ENCODE measurements at places on chromosomes 6 and 20. TPM values are rescaled to one million over a fixed set of nuclear protein-coding genes. Genes with fewer than 3 reads are reported as not detected.
A peak's percentile ranks its signal among the peaks of the same experiment; 100 is the strongest.

OGFR gene
- total RNA-seq, result 83.1 TPM

GRCh38 chr6:12947967-12948366 is 231.4 kb downstream of the PHACTR1 start:
- no peak for DNase-seq
- no peak overlapping the region for H3K4me3 ChIP-seq
- no peaks in the 10 kb centered on the region for H3K27me3 ChIP-seq
- H3K4me1 ChIP-seq, result peaks cover 8% of the 10 kb centered on the region
- no peaks in the 10 kb centered on the region for H3K36me3 ChIP-seq

- DNase-seq, result no peak
- no peak overlapping the region for H3K4me3 ChIP-seq
- no peak overlapping the region for H3K27ac ChIP-seq
- H3K27me3 ChIP-seq, result peaks cover 97% of the 10 kb centered on the region
- H3K36me3 ChIP-seq, result no peaks in the 10 kb centered on the region
Observed at GRCh38 chr6:41408576-41408975, 73.2 kb downstream of the NCR2 start.

DNA sequence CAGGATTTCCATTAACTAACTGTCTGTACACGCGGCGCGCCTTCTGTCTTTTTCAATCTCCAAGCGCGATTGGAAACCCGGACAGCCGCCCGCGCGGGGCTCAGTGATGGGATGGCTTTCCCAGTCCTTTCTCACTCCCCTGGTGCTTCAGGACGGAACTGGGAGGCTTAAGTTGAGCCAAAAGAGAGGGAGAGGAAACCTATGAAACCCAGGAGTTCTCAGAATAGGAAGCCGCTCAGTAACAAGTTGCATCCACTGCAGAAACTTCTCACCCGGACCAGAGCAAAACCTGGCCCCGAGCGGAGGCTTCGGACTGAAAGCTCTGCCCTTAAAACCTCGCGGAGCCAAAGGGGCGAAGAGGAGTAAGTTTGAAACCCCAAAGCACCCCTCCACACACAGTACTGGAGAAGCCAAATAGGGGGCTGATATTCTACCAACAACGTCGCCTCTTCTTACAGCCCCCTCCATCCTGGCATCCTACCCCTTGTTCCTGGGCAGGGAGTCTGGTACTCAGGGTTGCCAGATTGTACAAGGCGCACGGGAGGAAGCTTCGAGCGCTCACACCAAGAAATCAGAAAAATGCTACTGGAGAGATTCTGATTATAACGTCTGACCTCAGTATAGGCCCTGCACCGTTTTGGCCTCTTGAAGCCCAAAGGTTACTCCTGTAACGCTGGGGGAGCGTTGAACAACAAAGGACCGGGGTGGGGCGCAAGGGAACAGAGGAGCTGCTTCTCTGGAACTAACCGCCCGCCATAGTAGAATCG is 906 bp upstream of the COL12A1 start:
- H3K36me3 ChIP-seq, result no peaks in the 10 kb centered on the region
- peaks cover 77% of the 10 kb centered on the region for H3K27me3 ChIP-seq
- H3K27ac ChIP-seq, result no peak overlapping the region
- DNase-seq, result peak; percentile 64
- peak overlapping the region; percentile 17 for H3K4me3 ChIP-seq
- peaks cover 2% of the 10 kb centered on the region for H3K4me1 ChIP-seq

- H3K4me1 ChIP-seq, result peaks cover 4% of the 10 kb centered on the region
- no peak for DNase-seq
- no peaks in the 10 kb centered on the region for H3K27me3 ChIP-seq
- H3K36me3 ChIP-seq, result no peaks in the 10 kb centered on the region
- peak overlapping the region; percentile 54 for H3K4me3 ChIP-seq
- peak overlapping the region; percentile 87 for H3K27ac ChIP-seq
Observed at GRCh38 chr6:144285548-144285797, 338 bp downstream of the UTRN start.

DNA sequence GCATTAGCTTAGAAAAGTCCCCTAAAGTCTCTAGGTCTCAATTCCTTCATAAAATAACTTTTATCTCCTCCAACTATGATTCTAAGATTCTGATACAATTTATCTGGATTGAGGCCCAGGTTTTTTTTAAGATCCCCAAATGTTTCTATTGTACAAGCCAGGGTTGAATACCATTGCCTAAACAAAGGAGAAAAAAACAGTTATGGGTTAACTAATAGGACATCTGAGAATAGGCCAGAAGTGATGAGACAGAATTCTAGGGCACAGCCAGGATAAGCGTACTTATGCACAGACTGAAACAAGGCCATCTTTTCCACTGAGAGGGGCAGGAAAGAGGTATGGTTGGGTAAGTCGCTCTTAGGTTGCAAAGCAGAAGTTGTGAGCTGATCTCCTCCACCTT is 26.4 kb downstream of the EPB41L2 start:
- no peaks in the 10 kb centered on the region for H3K4me1 ChIP-seq
- no peak overlapping the region for H3K27ac ChIP-seq
- no peaks in the 10 kb centered on the region for H3K27me3 ChIP-seq
- H3K4me3 ChIP-seq, result no peak overlapping the region
- H3K36me3 ChIP-seq, result no peaks in the 10 kb centered on the region

- no peak overlapping the region for H3K4me3 ChIP-seq
- no peaks in the 10 kb centered on the region for H3K4me1 ChIP-seq
- no peak overlapping the region for H3K27ac ChIP-seq
- no peaks in the 10 kb centered on the region for H3K36me3 ChIP-seq
- DNase-seq, result no peak
- H3K27me3 ChIP-seq, result no peaks in the 10 kb centered on the region
Observed at GRCh38 chr6:113190170-113190569, 667.0 kb upstream of the MARCKS start.

CALHM5 gene
- not detected for total RNA-seq

GRCh38 chr6:168703990-168704389 is 263.0 kb downstream of the SMOC2 start:
- no peak for DNase-seq
- H3K4me1 ChIP-seq, result no peaks in the 10 kb centered on the region
- no peaks in the 10 kb centered on the region for H3K27me3 ChIP-seq
- H3K4me3 ChIP-seq, result no peak overlapping the region
- no peak overlapping the region for H3K27ac ChIP-seq
- H3K36me3 ChIP-seq, result no peaks in the 10 kb centered on the region

GPR6 gene
- not detected for total RNA-seq

DNA sequence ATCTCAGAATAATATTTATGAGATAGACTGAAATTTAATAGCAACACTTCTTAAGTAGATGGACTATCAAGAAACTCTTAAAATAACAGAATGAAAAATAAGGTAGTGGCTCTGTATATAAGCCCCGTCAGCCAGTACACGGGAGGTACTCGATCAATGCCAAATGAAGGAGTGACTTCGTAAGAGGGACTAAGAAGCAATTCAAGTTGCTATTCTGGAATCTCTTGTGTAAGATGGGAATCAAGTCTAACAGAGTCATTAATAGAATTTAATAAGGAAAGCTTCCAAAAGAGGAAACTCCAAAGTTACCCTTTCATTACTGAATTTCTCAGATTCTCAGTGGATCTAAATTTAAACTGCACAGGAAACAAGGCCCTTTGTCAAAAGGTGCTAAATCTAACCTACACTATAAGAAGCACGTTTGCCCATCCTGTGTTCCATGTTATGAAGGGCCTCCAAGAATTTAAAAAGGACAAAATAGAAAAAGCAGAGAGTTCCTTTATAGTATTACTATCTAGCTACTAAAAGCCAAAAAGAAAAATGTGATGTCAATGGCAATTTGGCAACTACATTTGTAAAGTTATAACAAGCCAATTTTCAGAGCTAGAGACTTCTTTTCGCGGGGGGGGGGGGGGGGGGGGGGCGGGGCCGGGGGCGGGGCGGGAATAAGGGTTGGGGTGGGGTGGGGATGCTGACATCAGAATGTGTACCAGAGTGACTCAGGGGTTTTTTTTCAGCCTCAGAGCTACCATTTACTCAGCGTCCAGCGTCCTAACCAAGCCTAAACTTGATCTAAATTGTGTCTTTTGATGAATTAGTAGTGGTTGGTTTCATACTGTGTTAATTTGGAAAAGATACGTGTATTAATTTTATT is 200.6 kb downstream of the GMPR start:
- H3K27me3 ChIP-seq, result no peaks in the 10 kb centered on the region
- no peaks in the 10 kb centered on the region for H3K36me3 ChIP-seq
- H3K4me3 ChIP-seq, result no peak overlapping the region
- peaks cover 11% of the 10 kb centered on the region for H3K4me1 ChIP-seq
- peak; percentile 15 for DNase-seq

TFAP2A gene
- not detected for total RNA-seq

All from cardiac muscle cell (in vitro differentiated cells and primary cell).